ENCODE measurements at places on chromosomes 5 and 9.

DNA sequence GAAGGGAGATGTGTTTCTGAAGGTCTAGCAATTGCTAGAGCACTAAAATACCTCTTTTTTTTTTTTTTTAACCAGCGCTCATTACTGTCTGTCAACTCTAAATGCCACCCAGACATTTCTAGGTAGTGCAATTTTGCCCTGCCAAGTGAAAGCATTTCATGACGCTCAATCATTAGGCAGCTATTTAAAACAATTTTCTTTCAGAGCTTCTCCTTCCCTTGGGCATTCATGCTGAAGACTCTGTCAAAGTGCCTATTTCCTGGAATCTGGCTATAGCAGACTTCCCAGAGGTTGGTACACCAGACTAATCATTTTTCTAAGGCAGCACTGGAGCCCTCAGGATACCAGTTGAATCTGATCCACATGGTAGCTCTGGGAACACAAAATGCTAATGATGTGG lies 97.0 kb upstream of the ANKRD55 start:
- no peak overlapping the region for H3K4me3 ChIP-seq
- no peak for DNase-seq
- no peaks in the 10 kb centered on the region for H3K36me3 ChIP-seq
- no peaks in the 10 kb centered on the region for H3K27me3 ChIP-seq
- H3K27ac ChIP-seq, result no peak overlapping the region

DNA sequence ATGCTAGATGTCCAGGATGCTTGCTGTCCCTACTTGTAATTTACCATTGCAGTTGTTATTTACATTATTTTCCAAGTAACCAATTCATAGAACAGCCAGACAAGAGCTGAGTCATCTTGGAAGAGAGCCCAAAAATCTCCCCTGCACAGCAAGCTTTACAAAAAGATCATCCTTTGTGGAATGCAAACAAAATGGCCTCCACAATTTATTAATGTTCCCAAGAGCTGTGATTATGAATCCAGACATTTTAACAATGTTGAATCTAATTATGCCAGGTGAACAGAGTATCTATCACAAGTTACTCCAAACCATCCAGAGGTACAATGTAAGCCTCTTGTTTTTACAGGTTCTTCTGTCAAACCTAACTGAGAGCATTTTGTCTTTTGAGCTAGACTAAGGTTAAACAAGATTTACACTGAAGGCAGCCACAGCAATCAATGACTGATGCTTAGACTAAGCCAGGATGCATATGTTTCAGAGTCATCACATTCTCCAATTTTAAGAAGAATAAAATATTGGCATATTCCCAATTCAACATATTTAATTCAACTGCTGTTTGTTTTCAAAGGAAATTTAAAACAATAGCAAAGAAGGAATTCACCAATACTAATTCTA lies 95.3 kb upstream of the SLC12A2 start:
- H3K4me3 ChIP-seq, result no peak overlapping the region
- no peak for DNase-seq
- H3K4me1 ChIP-seq, result no peaks in the 10 kb centered on the region
- H3K27ac ChIP-seq, result no peak overlapping the region
- no peaks in the 10 kb centered on the region for H3K36me3 ChIP-seq

DNA sequence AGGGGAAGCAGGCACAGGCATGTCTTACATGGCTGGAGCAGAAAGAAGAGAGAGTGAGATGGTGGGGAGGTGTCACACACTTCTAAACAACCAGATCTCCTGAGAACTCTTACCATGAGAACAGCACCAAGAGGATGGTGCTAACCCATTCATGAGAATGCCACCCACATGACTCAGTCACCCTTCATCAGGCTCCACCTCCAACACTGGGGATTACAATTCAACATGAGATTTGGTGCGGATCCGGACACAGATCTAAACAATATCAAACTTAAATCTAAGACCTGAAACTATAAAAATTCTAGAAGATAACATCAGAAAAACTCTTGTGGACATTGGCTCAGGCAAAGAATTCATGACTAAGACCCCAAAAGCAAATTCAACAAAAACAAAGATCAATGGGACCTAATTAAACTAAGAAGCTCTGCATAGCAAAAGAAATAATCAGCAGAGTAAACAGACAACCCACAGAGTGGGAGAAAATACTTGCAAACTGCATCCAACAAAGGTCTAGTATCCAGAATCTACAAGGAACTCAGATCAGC lies 65.4 kb downstream of the SPATA31C2 start:
- H3K4me1 ChIP-seq, result peaks cover 4% of the 10 kb centered on the region
- H3K36me3 ChIP-seq, result no peaks in the 10 kb centered on the region
- H3K27ac ChIP-seq, result no peak overlapping the region

DNA sequence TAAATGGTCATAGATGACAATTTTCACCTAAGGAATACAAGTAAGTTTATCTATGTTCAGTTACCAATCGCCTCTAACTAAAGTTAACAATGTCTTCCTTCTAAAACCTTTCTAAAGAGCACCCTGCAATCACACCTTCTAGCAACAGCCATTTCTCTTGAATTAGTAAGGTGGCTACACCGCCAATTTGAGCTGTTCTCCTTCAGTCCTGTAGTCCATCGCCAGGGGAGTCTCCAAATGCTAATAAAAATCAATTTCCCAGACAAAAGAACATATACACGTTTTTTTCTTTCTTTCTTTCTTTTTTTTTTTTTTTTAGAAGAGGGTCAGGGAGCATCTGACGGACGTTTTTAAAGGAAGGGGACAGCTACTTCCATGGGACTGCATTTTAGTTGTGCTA lies 729 bp upstream of the RORB start:
- no peak for DNase-seq
- no peaks in the 10 kb centered on the region for H3K36me3 ChIP-seq
- H3K27ac ChIP-seq, result no peak overlapping the region
- no peaks in the 10 kb centered on the region for H3K4me1 ChIP-seq

DNA sequence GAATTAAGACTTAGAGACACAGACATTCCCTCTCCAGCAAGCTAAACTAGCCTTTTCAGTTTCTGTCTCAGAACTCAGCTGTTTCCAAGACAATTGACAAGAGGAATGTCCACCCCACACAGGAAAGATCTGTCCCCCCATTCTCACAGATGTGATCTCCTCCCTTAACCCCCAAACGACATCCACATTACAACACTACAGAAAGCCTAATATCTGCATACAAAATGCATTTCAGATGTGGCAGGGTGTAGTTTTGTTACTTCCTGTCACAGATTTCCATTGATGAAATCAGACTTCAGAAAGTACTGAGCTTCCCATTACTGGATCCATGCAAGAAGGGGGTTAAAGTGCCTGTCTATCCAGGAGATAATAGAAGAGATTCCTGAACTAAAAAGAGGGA lies 2.9 kb upstream of the ARSI start:
- H3K36me3 ChIP-seq, result no peaks in the 10 kb centered on the region
- peaks cover 33% of the 10 kb centered on the region for H3K27me3 ChIP-seq
- DNase-seq, result no peak
- H3K27ac ChIP-seq, result peak overlapping the region; percentile 58
- H3K4me3 ChIP-seq, result no peak overlapping the region
- H3K4me1 ChIP-seq, result peaks cover 11% of the 10 kb centered on the region

- H3K27ac ChIP-seq, result no peak overlapping the region
- H3K4me1 ChIP-seq, result no peaks in the 10 kb centered on the region
- no peaks in the 10 kb centered on the region for H3K27me3 ChIP-seq
- H3K4me3 ChIP-seq, result no peak overlapping the region
Observed at GRCh38 chr9:84858364-84858763, 188.8 kb downstream of the NTRK2 start.

DNA sequence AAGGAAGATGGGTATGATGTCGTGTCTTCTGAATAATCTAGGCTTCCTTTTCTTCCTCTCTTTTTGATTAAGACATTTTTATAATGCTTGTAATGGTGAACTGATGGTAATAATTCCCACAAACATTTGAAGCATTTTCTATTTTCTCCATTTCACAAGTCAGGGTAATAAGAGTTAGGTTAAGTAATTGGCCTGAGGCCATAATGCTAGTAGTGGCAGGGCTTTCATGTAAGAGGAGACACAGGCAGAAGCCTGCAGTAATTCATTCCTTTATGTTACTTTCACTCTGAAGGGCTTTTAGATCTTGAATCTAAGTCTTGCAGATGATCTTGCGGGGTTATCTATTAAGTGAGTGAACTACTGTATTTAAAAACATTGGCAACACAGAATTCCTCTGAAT lies 374.9 kb downstream of the MAT2B start:
- H3K4me3 ChIP-seq, result no peak overlapping the region
- H3K27me3 ChIP-seq, result no peaks in the 10 kb centered on the region
- no peaks in the 10 kb centered on the region for H3K4me1 ChIP-seq
- H3K27ac ChIP-seq, result no peak overlapping the region

DNA sequence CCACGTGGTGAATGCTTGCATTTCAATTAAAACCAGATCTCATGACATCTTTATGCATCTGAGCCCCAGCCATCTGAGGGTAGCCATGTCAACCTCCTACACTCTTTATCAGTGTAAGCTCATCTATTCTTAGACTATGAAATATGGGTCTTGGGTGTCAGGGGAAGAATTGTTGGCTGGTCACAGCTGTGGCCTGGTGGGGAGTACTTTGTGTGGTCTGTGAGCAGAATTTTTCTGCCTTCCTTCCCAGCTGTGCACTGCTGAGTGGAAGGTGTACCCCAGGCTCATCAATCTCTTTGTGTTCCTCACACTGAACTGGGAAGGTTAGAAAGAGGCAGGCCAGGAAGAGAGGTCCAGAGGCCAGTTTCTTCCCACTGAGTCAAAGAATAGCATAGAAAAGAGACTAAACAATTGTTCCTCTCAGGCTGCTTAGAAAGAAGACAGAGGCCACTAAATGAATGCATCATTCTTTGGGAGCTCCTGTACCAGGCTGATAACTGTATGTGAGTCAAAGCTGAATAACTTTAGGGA lies 202.7 kb upstream of the RGMB start:
- H3K4me1 ChIP-seq, result peaks cover 7% of the 10 kb centered on the region
- H3K36me3 ChIP-seq, result peaks cover 24% of the 10 kb centered on the region
- no peaks in the 10 kb centered on the region for H3K27me3 ChIP-seq
- no peak for DNase-seq
- peak overlapping the region; percentile 78 for H3K27ac ChIP-seq

GRCh38 chr5:176781638-176782570 lies 28.5 kb upstream of the UNC5A start:
- H3K27me3 ChIP-seq, result no peaks in the 10 kb centered on the region
- H3K36me3 ChIP-seq, result no peaks in the 10 kb centered on the region
- peak; percentile 24 for DNase-seq
- H3K4me1 ChIP-seq, result peaks cover 4% of the 10 kb centered on the region
